ENCODE measurements at places on chromosomes 2 and 18. TPM values are rescaled to one million over a fixed set of nuclear protein-coding genes. Genes with fewer than 3 reads are reported as not detected.

LRRTM4 gene
- 0.87 TPM for total RNA-seq

DSC2 gene
- total RNA-seq = 0.76 TPM

ATOH8 gene
- 170 TPM for total RNA-seq

LYPD6B gene
- total RNA-seq = not detected

CHRNG gene
- total RNA-seq = 13.6 TPM

NYAP2 gene
- 1.4 TPM for total RNA-seq

SERPINB5 gene
- total RNA-seq = not detected

SUCLG1 gene
- 102 TPM for total RNA-seq

KYNU gene
- 0.46 TPM for total RNA-seq

CCDC85A gene
- 5.7 TPM for total RNA-seq

DCTN1 gene
- 98.1 TPM for total RNA-seq

ITGA4 gene
- total RNA-seq = 0.61 TPM

STAMBP gene
- total RNA-seq = 73.5 TPM

GPN1 gene
- total RNA-seq = 21.1 TPM

IGFBP2 gene
- 30.9 TPM for total RNA-seq

NPHP1 gene
- total RNA-seq = 5.1 TPM

CSRNP3 gene
- total RNA-seq = 0.27 TPM

LBX2 gene
- not detected for total RNA-seq

GREB1 gene
- 2.0 TPM for total RNA-seq

ALPI gene
- total RNA-seq = not detected

SCN9A gene
- 0.10 TPM for total RNA-seq

EVX2 gene
- not detected for total RNA-seq

ALPP gene
- not detected for total RNA-seq

TRPM8 gene
- not detected for total RNA-seq

NT5DC4 gene
- not detected for total RNA-seq

TMEM37 gene
- 0.49 TPM for total RNA-seq

REG1B gene
- total RNA-seq = not detected

POTEI gene
- total RNA-seq = not detected

ZSWIM2 gene
- total RNA-seq = not detected

C18orf54 gene
- 0.26 TPM for total RNA-seq

RTTN gene
- 5.3 TPM for total RNA-seq

CAVIN2 gene
- 35.2 TPM for total RNA-seq

TMX3 gene
- 13.7 TPM for total RNA-seq

ABCG8 gene
- total RNA-seq = not detected

SLC8A1 gene
- 2.6 TPM for total RNA-seq

PPP1R1C gene
- total RNA-seq = not detected
